IPS-NIHi11 (cell line): ENCODE measurements at places on chromosomes 3 and 15.

GRCh38 chr15:55247311-55247710, 42.3 kb downstream of the RAB27A start:
- DNase-seq = no peak

DNA sequence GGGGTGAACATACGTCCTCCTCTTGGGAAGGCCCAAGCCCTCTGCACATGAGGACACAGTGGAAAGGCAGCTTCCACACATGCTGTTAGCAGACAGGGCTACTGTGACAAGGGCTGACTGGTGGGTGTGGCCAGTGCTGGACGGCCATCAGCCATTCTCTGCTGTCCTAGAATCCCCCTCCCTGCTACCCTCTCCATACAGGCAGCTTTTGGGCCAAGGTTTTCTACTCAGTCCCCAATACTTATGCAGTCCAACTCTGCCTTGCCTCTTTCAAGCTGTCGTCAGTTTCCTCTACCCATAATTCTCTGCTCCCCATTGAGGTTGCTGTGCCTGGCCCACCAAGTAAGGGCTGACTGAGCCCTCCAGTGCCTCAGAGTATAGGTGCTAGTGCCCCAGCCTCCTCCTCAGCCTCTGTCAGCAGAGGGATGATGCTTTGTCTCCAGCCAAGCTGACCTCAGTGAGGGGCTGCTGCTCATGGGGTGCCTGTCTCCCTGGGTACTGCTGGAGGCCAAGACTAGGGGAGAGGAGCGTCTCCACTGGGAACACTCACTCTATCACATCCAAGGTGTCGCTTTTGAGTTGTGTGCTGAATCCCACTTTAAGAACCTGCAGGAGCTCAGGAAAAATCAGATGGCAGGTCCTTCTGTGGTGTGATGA, 2.8 kb downstream of the LOXL1 start:
- DNase-seq = no peak

DNA sequence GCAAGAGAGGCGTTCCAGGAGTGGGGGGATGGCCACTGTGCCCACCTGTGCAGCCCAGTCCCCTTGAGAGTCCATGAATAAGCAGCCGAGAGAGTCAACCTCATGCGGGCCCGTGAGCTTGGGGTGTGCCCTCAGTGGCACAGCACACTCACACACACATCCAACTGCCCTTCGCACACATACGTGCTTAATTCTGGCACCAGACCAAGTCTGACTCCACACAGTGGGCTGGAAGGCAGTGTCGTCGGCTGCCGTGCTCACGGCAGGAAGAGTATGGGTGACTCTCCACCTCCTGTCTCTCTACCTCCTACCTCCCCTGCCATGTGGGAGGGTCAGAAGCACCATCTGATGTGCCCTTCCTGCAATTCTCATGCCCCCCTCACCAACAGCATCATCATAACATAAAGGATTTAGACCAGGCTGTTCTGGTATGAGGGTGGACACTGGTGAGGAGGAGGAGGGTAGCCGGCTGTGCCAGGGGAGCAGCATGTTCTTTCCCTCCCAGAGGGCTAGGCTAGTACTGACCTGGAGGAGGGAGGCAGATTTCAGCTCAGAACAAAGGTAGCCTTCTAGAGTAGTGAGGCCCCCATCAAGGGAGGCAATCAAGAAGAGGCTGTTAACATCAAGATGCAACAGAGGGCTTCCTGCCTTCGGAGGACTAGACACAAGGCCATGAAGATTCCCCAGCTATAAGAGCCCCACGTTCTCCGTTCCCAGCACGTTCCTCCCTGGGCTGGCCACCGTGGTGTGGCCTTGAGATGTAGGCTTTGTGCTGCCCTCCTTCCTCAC, 5.3 kb upstream of the STRA6 start:
- DNase-seq = no peak

DNA sequence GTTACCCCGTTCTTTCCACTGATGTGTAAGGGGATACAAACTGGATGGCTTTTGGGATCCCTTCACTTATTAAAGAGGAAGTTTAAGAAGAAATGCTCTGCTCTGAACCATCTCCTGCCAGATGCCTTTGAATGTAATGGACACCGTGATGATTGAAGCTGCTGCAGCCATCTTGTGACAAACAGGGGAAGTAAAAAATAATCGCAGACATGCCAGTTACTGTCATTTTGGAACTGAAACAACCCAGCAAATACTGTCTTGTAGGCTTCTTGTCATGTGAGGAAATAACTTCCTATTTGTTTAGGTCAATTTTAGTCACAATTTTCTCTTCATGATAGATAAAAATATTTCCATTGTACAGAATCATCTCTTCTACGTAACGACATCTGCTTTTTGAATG, 224.0 kb downstream of the CHL1 start:
- no peak for DNase-seq
